ENCODE measurements at places on chromosomes 16 and 17. TPM values are rescaled to one million over a fixed set of nuclear protein-coding genes. Genes with fewer than 3 reads are reported as not detected.

The RRAD gene
- 8.0 TPM for total RNA-seq

The OTOP2 gene
- not detected for total RNA-seq

The PLCD3 gene
- total RNA-seq, result 62.2 TPM

The EXOSC6 gene
- total RNA-seq, result 19.8 TPM

GRCh38 chr17:56121191-56122051, 31.9 kb upstream of the ANKFN1 start:
- no peaks in the 10 kb centered on the region for H3K27me3 ChIP-seq
- no peak for DNase-seq
- H3K36me3 ChIP-seq, result no peaks in the 10 kb centered on the region
- no peaks in the 10 kb centered on the region for H3K4me1 ChIP-seq
- no peak overlapping the region for H3K27ac ChIP-seq

- H3K4me1 ChIP-seq, result no peaks in the 10 kb centered on the region
- H3K36me3 ChIP-seq, result no peaks in the 10 kb centered on the region
- no peaks in the 10 kb centered on the region for H3K27me3 ChIP-seq
- DNase-seq, result no peak
These were observed 26.4 kb downstream of the WNT3 start for GRCh38 chr17:46792071-46792470.

All from breast epithelium (tissue), 4 donors.